ENCODE measurements at places on chromosomes 11 and 22.

DNA sequence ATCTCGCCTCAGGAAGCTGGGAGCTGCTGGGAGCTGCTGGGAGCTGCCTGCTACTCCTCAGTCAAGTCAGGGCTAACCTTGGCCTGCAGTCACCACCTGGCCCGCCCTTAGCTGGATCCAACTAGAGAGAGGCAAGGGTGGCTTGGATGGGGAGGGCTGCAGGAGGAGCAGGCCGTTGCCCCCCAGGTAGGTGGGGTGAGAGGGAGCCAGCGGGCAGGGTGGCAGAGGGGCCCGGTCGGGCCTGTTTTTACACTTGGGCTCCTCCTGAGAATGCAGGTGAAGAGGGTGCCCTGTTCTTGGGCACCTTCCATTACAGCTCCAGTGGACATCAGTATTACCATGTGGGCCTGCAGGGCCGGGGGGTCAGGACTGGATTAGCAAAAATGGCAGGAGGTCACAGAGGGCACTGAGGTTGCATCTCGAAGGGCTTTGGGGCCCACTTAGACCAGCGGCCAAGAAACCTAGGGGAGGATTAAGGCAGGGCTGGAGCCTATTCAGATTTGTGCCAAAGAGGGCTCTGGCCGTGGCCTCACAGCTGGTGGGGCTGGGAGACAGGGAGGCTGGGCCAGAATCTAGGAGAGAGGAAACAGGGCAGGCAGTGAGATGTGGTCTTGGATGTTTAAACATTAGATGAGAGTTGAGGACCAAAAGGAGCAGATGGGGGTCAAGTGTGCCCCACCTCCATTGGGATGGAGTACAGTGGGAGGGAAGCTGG lies 60.8 kb upstream of the TTLL12 start:
- DNase-seq = no peak

DNA sequence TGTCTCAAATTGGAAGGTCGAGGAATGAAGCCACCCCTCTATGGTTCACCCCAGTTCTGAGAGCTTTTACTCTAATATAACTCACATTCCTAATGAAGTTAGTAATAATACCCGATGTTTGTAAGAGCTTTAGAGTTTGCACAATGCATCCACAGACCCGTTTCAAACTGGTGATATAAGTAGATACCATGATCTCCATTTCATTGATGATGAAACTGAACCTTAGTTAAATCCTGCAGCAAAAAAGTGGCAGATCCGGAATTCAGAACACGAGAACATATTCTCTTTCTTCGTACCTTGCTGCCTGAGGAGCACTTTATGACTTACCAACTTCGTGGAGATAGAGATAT lies 757 bp upstream of the RBFOX2 start:
- DNase-seq = no peak

- DNase-seq = no peak
Observed at GRCh38 chr11:101127699-101128570, 1.7 kb downstream of the PGR start.

DNA sequence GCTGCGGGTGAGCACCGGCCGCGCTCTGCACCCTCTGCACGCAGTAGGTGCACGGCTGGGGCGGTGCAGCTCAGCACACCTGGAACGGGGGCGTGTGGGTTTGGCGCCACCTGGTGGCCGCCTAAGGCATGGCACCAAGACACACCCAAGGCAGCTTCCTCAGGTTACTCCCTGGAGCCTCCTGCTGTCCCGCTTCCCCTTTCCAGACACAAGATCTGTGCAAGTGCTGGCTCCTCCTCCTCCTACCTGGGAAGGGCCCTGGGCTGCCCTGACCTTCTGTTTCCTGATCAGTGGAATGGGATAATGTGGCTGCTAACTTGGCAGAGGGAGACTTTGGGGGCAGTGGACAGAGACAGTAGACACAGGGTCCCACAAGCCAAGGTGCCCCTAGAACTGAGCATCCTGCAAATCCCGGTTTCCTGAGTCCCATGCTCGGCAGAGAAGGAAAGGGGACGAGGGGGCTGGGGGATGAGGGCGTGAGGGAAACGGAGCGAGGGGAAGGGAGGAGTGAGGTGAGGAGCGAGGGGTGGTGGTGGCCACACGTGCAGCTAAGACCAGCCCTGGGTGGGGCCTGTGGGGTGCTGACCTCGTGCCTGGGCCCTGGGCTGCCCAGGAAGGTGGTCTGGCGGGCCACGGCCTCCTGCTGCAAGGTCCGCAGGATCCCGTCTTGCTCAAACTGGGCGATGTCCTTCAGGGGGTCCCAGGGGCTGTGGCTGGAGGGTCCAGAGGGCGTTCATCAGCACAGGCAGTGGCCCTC lies 34.8 kb upstream of the CARS1 start:
- DNase-seq = peak; percentile 31

- no peak for DNase-seq
Observed at GRCh38 chr22:43988116-43988820, 33.0 kb downstream of the SAMM50 start.

- no peak for DNase-seq
Observed at GRCh38 chr11:123645286-123645975, 9.0 kb downstream of the SCN3B start.

DNA sequence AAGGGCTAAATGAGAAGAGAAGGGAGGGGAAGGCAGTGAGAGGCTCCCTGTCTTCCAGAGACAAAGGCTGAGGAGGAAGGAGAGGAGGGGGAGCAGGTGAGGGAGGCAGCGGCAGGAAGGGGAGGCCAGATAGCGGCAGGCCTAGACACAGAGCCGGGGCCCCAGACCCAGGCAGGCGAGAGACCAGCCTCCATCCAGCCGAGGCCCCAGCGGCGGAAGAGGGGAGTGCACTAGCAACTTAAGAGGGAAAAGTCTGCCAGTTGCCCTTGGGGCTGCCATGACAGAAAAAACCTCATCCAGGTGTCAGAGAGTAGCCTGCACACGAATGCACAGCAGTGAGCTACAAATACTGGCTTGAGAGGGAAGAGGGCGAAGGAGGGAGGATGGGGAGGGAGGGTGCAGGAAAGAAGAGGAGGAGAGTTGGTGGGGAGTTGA lies 46.7 kb downstream of the IGLL1 start:
- DNase-seq = peak; percentile 23

GRCh38 chr11:115555336-115556090 lies 51.3 kb upstream of the CADM1 start:
- no peak for DNase-seq

DNA sequence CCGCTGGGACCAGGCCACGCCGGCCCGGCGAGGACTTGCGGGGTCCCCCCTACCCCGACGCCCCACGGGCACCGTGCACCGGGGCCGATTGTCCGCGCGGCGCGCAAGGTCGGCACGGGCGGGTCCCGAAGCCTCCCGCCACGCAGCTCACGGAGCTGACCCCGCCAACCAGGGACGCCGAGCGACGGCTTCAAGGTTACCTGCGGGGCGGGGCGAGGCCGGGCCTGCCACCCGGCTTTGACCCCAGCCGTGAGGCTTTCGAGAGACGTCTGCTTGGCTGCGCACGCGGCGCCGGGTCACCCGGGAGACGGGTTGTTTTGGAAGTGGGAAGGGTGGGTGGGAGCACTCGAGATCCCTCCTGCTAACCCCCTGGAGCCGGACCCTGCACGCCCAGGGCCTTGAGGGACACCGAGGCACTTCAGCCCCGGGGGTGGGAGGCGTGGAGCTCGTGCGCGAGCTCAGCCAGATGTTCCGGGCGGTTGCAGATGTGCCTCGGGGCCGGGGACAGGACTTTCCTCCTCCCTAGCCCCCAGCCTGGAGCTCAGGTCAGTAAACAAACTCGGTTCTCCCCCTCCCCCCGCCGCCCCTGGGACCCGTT lies 3.2 kb upstream of the WNT11 start:
- DNase-seq = peak; percentile 35

- DNase-seq = no peak
Observed at GRCh38 chr11:40235841-40236240, 1223.6 kb downstream of the LRRC4C start.

GRCh38 chr22:30855266-30855665 lies 113.3 kb downstream of the MORC2 start:
- no peak for DNase-seq

- DNase-seq = no peak
Observed at GRCh38 chr11:6655020-6655789, 404 bp downstream of the DCHS1 start.

GRCh38 chr22:49215840-49216239 lies 611.8 kb downstream of the BRD1 start:
- no peak for DNase-seq

- no peak for DNase-seq
Observed at GRCh38 chr11:129973068-129973467, 29.6 kb downstream of the PRDM10 start.

- no peak for DNase-seq
Observed at GRCh38 chr22:30863081-30863833, 105.3 kb downstream of the MORC2 start.

DNA sequence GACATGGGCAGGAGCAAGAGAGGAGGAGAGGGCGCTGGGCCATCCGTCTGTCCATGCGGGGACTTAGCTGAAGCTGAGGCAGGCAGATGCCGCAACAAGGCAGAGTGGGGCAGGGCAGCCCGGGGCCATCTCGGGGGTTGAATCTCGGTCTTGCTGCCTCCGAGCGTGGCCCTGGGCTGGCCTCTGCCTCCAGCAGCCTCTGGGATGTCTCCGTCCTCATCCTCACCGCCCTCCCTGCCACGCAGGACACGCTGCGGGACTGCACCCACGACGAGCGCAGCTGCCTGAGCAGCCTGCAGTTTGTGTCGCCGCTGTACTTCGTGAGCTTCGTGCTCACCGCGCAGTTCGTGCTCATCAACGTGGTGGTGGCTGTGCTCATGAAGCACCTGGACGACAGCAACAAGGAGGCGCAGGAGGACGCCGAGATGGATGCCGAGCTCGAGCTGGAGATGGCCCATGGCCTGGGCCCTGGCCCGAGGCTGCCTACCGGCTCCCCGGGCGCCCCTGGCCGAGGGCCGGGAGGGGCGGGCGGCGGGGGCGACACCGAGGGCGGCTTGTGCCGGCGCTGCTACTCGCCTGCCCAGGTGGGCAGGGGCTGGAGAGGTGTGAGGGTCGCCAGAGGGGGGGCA lies 108.4 kb downstream of the CACNA1I start:
- DNase-seq = no peak

DNA sequence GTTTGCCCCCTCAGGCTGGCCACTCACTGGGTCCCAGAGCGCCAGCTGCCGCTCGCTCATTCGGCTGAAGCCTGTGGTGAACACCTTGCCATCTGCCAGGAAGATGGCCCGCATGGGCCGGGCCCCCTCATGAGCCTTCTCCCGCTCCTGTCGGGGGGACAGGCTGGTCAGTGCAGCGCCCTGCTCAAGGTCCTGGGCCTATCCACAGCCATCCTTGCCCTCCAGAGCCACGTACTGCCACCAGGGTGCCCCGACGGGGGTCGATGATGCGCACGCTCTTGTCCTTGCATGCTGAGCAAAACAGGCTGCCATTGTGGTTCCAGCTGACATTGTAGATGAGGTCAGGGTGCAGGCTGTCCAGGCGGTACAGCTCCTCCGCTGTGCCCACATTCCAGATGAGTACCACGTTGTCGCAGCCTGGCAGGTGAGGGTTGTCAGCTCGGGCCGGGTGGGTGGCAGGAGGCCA lies 2.1 kb downstream of the CORO1B start:
- DNase-seq = no peak

GRCh38 chr11:1573077-1573902 lies 1.2 kb upstream of the DUSP8 start:
- DNase-seq = peak; percentile 19

- DNase-seq = no peak
Observed at GRCh38 chr11:61368646-61369045, 6.5 kb downstream of the TMEM138 start.

GRCh38 chr22:44677353-44677840 lies 24.6 kb upstream of the PRR5 start:
- no peak for DNase-seq

GRCh38 chr11:44611687-44612434 lies 46.4 kb downstream of the CD82 start:
- DNase-seq = no peak

DNA sequence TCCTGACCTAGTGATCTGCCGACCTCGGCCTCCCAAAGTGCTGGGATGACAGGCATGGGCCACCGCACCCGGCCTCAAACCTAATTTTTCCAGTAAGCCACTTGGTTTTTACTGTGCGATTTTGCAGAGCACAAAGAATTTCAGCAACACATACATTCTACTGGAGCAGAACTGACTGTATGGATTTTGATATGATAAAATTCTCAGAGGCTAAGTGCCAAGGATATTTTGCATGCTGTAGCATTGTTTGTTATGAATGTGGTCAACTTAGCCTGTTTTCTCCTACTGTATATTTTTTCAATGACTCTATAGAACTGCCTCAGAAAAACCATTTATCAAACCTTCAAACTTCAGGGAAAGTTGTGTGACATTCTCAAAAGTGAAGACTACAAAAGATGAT lies 89.2 kb downstream of the FAT3 start:
- DNase-seq = no peak

DNA sequence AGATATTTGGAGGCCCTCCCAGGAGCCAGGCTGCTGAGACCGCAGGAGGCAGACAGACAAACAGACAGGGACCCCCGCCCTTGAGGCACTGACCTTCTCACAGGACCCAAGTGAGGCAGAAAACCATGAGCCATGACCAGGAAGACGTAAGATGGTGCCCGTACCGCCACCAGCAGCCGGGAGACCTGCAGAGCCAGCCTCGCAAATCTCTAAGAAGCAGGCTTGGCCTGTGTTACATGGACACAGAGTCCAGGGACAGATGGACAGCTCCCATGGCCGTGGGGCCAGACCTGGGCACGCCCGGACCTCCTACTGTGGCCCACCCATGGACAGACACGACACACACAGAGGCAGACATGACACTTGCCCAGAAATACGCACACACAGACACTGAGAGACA lies 30.7 kb upstream of the TOLLIP start:
- DNase-seq = no peak

DNA sequence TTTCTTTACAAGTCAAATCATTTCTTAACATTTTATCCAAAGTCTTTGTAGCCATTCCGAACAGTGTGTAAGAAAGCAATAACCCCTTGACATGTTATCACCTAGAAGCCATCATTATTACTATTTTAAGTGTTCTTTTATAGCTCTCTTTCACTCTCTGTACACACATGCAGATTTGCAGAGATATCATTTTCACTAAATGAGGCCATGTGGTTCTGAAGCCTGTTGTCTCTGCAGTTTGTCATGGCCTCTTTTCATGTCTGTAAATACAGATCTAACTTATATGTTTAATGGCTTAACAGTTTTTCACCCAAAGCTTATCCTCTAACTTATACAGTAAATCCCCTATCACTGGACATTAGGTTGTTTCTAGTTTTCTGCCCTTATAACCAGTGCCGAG lies 166.8 kb downstream of the MYO18B start:
- DNase-seq = no peak

DNA sequence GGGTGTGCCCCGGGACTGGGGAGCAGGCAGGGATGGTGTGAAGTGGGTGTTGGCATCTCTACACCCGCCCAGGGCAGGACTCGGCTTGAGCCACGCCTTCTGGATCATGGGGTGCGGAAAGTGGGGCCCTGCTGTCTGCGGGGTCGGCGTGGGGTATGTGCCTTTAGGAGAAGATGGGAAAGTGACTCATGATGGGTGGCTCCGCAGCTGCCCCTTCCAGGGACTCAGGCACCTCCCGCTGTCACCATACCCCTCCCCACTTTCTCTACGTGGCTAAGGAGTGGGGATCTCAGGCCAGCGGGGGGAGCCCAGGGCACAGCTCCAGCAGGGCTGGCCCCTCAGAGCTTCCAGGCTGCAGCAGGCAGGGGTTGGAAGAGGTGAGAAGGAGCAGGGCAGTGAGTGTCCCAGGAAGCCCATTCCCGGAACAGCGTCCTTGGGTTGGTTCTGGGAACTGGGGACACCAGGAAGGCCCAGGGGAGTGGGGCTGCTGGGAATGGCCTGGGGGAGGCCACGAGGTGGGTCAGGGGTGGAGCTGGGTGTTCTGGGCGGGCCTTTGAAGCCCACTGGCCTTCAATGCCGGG lies 102.9 kb upstream of the FGF3 start:
- no peak for DNase-seq

Measured in NCI-H1105 (cell line).